ENCODE measurements at places on chromosomes 13 and 19.
A peak's percentile ranks its signal among the peaks of the same experiment; 100 is the strongest.

GRCh38 chr13:47216176-47216822 lies 319.4 kb upstream of the HTR2A start:
- DNase-seq = no peak

DNA sequence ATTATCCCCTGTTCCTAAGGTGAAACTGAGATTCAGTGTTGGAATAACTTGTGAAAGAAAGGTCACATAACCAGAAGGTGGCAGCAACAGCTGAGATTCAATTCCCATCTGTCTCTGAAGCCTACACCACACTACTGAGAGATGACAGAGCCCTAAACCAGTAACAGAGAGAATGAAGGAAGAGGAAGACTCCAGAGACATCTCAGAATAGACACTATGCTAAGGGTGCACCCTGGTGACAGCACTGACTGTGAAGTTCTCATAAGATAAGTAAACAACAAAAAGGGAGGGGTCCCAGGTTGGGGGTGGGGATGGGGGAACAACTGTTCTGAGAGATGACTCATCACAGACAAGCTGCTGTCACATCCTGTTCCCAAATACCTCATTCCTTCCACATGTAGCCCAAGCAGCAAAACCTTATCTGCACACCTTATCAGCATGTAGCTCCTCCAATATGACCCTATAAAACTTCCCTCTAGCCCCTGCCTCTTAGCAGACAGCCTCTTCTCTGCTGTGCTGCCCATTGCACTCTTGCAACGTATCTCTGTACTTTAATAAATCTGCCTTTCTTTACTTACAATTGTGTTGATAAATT lies 46.5 kb downstream of the UTP14C start:
- DNase-seq = no peak

DNA sequence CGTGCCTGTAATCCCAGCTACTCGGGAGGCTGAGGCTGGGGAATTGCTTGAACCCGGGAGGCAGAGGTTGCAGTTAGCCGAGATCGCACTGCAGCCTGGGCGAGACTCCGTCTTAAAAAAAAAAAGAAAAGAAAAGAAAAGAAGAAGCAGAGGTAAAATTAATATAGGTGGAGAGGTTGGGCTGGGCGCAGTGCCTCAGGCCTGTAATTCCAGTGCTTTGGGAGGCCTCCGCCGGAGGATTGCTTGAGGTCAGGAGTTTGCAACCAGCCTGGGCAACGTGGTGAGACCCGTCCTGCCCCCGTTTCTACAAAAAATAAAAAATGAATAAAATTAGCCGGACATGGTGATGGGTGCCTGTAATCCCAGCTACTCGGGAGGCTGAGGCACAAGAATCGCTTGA lies 912 bp upstream of the TUBA3C start:
- DNase-seq = no peak

GRCh38 chr19:55255618-55256423 lies 3.0 kb downstream of the PPP6R1 start:
- no peak for DNase-seq

GRCh38 chr13:55245005-55245644 lies 1895.6 kb upstream of the PRR20A start:
- no peak for DNase-seq

DNA sequence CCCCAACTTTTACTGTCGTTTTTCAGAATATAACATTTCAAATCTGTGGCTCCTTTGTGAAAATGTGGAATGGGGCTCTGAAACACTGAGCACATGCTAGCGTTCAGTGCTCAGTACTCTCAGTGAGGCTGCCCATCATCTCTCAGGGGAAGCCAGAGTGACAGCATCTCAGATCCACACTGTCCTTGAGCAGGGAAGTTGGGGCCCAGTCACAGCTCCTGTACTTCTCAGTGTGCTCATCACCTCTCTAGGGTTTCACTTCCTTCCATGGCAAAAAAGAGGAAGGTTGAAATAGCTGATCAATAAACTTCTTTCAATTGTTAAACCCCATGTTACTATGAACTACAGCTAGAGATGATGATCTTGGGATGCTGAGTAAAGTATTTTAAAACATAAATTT lies 565.9 kb upstream of the SPRY2 start:
- DNase-seq = no peak

DNA sequence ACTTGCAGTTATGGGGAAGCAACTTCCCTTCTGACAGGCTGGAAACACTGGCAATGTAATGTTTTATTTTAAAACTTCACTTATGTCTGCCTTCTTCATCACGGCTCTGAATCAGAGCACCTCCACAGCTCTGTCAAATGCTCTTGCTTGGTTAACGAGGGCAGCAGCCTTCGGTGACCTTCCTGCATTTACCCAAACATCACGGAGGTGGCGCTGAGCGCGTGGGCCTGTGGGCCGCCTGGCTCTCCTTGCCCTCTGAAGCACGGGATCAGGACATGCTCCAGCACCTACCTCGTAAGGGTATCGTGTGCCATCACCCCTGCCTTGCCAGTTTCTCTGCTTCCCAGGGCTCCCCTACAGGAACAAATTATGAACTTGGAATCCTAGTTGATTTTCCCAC lies 310.0 kb downstream of the TEX29 start:
- DNase-seq = peak; percentile 68

DNA sequence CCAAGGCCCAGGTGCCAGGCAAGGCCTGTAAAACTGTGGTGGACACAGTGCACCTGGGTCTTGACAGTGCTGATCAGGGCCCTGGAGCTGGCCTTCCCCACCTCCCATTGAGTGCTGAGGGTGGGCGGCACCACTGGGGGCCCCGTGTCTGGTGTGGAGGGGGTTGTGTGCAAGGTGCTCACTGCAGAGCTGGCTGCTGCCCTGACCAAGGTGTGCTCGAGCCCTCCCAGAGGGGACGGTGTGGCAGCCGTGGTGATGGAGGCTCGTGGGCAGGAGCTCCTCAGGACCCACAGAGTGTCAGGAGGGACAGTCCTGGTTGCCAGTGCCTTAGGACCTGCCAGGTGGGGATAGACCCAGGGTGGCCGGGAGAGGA lies 23.0 kb downstream of the ATP4B start:
- no peak for DNase-seq

- peak; percentile 63 for DNase-seq
Observed at GRCh38 chr19:41706741-41707501, 1.5 kb upstream of the CEACAM5 start.

DNA sequence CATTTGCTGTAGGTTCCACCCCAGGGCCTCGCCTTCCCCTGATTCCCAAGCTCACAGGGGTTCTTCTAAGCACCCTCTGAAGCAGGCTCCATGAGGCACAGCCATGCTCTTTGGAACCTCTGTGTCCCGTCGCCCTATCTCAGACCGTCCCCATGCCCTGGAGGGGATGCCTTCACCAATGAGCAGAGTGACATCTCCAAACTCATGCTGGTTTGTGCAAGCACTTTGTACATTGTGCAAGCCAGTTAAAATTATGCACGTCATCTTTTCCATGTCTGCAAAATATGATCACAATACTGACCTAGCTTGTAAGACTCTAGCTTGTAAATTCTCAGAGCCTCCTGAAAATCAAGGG lies 46.5 kb upstream of the RAP2A start:
- DNase-seq = no peak

DNA sequence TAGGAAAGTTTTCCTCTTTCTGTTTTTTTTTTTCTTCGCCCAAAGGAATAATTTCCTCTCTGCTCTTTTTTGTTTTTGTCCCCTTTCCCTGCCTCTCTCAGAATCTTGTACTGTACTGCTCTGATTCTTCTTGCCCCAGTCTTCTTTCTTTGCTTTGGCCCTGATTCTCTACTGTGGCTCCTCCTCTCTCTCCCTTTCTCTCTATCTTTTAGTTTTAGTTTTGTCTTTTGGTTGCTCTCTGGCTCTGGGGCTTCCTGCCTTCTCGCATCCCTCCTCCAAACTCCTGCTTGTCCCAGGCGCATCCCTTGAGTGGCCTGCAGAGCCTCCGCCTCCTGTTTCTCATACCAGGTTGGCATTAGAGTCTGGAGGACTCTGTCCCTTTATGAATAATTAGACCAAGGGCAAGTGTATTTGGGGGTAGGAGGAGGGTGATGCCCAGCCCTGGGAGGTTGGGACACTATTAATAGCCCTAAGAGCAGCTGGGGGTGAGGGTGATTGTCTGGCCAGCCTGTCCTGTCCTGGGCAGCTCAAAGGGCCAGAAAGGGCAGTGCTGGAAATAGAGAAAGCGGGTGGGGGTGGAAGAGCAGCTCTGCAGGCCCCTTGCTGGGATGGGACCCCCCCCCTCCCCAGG lies 39.1 kb downstream of the LYL1 start:
- no peak for DNase-seq

- DNase-seq = no peak
Observed at GRCh38 chr13:93375491-93375890, 148.9 kb downstream of the GPC6 start.

DNA sequence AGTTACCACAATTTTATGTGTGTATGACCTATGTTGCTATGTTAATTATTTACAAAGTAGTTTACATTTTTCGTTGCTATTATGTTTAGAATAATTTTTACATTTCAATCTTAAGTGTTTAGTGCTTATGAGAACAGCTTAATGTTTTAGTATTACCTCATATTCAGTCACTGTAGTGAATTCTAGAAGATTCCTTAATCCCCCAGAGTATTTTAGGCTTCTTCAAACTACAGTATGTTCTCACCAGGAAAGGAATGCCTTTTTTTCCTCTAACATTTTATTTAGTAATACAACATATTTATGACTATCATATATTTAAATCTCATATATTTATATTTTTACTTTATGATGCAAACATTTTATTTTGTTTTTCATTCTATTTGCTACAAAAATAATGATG lies 612.1 kb upstream of the KLHL1 start:
- DNase-seq = no peak

DNA sequence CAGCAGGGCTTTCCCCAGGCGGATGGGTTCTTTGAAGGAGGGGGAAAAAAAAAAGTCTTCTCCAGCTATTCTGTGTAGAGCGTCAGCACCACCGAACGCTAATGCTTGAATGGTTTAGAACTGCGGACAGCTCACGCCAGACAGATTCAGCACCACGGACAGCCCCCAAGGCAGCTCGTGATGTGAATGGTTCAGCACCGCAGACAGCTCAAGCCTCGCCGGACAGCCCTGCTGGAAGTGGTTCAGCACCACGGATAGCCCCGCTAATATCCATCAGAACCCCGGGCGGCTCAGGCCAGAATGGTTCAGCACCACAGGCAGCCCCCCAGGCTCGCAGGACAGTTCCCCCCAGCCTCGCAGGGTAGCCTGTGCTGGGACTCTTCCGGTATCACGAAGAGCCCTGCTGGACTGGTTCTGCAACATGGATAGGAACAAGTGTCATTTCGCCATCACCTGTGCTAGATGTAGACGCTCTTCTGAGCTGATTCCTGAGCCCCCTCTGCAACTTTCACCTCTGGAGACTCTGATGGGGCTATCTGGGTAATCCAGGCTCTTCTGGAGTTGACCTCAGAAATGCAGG lies 4.9 kb upstream of the SMIM17 start:
- no peak for DNase-seq

GRCh38 chr19:5250127-5250659 lies 90.4 kb downstream of the PTPRS start:
- DNase-seq = no peak

- DNase-seq = no peak
Observed at GRCh38 chr13:91368676-91369440, 21.4 kb downstream of the MIR17HG start.

DNA sequence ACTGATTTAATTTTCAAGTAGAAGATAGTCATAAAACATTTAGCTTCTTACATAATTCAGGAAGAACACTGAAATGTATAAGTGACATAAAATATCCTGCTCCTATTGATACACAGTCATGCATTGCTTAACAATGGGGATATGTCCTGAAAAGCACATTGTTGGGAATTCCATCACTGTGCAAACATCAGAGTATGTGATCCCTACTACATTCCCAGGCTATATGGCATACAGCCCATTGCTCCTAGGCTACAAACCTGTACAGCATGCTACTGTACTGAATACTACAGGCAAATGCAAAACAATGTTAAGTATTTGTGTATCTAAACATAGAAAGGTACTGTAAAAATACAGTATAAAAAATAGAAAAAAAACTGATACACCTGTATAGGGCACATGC lies 723.9 kb upstream of the ARGLU1 start:
- DNase-seq = no peak

GRCh38 chr19:47093841-47094240 lies 19.7 kb downstream of the ZC3H4 start:
- DNase-seq = no peak

GRCh38 chr13:112940236-112940635 lies 28.8 kb upstream of the MCF2L start:
- no peak for DNase-seq

- DNase-seq = no peak
Observed at GRCh38 chr19:18519962-18520847, 1.7 kb downstream of the ELL start.

DNA sequence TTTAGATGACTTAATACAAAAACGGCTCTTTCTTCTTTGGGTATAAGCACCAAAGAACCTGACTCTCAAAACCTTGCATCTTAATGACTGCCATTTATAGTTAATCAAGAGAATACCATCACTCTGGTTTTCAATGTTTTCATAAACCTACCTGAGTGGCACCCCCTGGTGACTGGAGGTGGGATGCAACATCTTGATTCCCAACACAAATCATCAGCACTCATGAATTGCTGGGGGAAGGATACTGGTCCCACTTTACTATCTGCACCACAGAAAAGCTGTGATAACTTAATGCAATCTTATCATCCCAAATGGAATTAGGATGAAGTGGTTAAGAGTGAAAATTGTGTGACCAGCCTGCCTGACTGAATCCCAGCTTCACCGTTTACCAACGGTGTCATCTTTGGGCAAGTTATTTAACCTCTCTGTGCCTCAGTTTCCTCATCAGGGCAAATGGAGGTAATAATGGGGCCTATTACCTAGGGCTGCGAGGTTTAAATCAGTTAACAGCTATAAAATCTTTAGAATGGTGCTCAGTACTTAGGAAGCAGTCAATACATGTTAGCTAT lies 366.4 kb downstream of the KLF12 start:
- DNase-seq = no peak

GRCh38 chr19:17332677-17333581 lies 1.7 kb downstream of the ANO8 start:
- no peak for DNase-seq

- no peak for DNase-seq
Observed at GRCh38 chr13:106738186-106738678, 170.3 kb upstream of the ARGLU1 start.

DNA sequence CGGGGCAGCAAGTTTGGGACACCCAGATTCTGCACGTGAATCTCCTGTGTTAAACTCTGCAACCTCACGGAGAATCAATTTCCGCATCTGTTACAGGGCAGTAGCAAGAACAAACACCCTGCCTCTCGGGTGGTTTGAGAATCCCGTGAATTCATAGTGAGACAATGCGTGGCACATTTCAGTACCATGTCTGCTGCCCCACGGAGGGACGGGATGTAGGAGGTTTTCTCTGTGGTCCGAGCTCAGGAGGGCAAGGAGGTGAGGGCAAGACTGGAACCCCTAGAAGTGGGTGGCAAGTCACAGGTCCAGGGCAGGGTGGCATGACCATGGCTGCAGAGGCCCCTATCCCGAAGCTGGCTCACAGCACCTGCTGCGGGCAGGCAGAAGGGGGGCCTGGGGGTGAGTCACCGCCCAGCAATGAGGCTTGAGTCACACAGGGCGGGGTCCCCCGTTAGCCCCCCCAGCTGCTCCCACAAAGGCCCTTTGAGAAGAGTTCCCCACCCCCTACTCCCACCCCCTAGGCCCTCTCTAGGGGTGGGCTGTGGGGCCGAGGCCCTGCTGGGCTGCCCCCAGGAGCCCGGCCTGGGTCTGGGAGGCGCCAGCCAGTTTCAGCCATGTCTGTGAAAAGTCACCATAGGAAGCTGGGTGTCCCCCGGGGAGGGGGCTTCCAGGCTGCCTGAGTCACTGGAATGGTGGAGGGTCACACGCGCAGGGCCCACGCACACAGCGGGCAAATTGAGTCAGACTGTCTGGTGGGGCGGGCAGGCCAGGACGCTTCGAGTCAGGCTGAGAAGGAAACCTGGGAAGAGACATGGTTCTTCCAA lies 25.8 kb upstream of the NANOS3 start:
- DNase-seq = no peak

GRCh38 chr19:45186509-45187334 lies 8.1 kb downstream of the BLOC1S3 start:
- DNase-seq = no peak
